Left colon (tissue), 2 donors: ENCODE measurements at places on chromosomes 1 and 21. TPM values are rescaled to one million over a fixed set of nuclear protein-coding genes. Genes with fewer than 3 reads are reported as not detected.

SDHB gene
- total RNA-seq, result 185 TPM

FOXD2 gene
- 20.7 TPM for total RNA-seq

TRIM17 gene
- total RNA-seq, result 0.31 TPM

LORICRIN gene
- total RNA-seq, result not detected

SERPINC1 gene
- 0.49 TPM for total RNA-seq

CYP4A11 gene
- total RNA-seq, result not detected

WNT4 gene
- total RNA-seq, result 3.1 TPM

LRRC71 gene
- total RNA-seq, result not detected

C1orf141 gene
- not detected for total RNA-seq

OR2L2 gene
- not detected for total RNA-seq

SETD4 gene
- 20.6 TPM for total RNA-seq

NFIA gene
- 51.4 TPM for total RNA-seq

IQGAP3 gene
- total RNA-seq, result 2.8 TPM

DMRTA2 gene
- total RNA-seq, result not detected

CRP gene
- not detected for total RNA-seq

PAQR6 gene
- total RNA-seq, result 3.0 TPM

SLAMF1 gene
- 0.92 TPM for total RNA-seq

NUP210L gene
- total RNA-seq, result 0.06 TPM

PHLDA3 gene
- 19.3 TPM for total RNA-seq

CFHR2 gene
- not detected for total RNA-seq

PHGDH gene
- total RNA-seq, result 8.6 TPM

SPRR1B gene
- total RNA-seq, result not detected

TAF1A gene
- 4.6 TPM for total RNA-seq

KLHDC7A gene
- total RNA-seq, result 1.4 TPM

NPHS2 gene
- not detected for total RNA-seq

C1QTNF12 gene
- total RNA-seq, result 71.6 TPM

TSSK3 gene
- total RNA-seq, result 1.2 TPM

SLFNL1 gene
- total RNA-seq, result 0.61 TPM

PRAMEF12 gene
- not detected for total RNA-seq

CDC14A gene
- total RNA-seq, result 23.9 TPM

ZNF669 gene
- 5.9 TPM for total RNA-seq

PRKCZ gene
- total RNA-seq, result 67.8 TPM

CCDC17 gene
- total RNA-seq, result 2.8 TPM

FH gene
- total RNA-seq, result 103 TPM

FNDC10 gene
- 3.3 TPM for total RNA-seq

OLIG2 gene
- total RNA-seq, result not detected

DLGAP3 gene
- 0.28 TPM for total RNA-seq

ZBTB8OS gene
- 44.1 TPM for total RNA-seq

SYT11 gene
- total RNA-seq, result 4.2 TPM

CCNL2 gene
- 115 TPM for total RNA-seq

SPRR2E gene
- not detected for total RNA-seq

FCRL2 gene
- total RNA-seq, result 1.1 TPM

CD1E gene
- not detected for total RNA-seq

LCE1A gene
- total RNA-seq, result not detected

CHI3L1 gene
- total RNA-seq, result 3.0 TPM

TSPAN1 gene
- total RNA-seq, result 1,260 TPM

DHX9 gene
- 92.4 TPM for total RNA-seq

AMPD1 gene
- total RNA-seq, result 0.82 TPM

CD84 gene
- 6.2 TPM for total RNA-seq

FCAMR gene
- 1.0 TPM for total RNA-seq

KCNA3 gene
- 3.4 TPM for total RNA-seq

MX2 gene
- 3.8 TPM for total RNA-seq

ACOT11 gene
- 77.0 TPM for total RNA-seq

CHIA gene
- not detected for total RNA-seq

CDA gene
- total RNA-seq, result 138 TPM

CSMD2 gene
- 0.28 TPM for total RNA-seq

BACE2 gene
- 65.1 TPM for total RNA-seq

AMY1C gene
- total RNA-seq, result not detected
